ENCODE measurements at places on chromosomes 5 and 9.

- DNase-seq, result no peak
Measured at GRCh38 chr9:84297162-84297821, 43.3 kb downstream of the SLC28A3 start.

GRCh38 chr9:100206899-100207298 is 107.9 kb downstream of the INVS start:
- no peak for DNase-seq

DNA sequence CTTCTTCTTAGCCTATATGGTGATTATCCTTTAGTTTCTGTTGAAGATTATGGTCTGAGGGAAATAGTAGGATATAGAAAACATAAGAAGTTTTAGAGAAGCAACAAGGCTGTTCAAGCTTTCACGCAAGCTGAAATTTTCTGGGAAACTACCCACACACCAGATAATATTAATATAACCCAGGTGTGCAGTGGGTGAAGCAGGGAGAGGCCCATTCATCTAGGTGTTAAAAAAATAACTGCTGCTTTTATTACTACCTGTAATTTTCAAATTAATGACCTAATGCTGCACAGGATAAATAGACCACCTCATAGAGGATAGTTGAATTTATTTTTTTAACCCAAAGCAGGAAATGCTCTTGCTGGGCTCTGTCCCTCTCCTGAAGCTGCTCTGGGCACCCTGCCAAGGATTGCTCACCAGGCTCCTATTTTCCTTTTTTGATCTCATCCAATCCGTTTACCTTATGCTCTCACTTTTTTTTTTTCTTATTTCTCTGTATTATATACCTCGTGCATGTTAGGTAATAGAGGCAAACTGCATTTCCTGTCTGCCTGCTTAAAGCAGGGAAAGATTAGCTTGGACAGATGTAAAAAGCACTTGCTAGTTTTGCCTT is 124.3 kb upstream of the SLC12A2 start:
- no peak for DNase-seq

- DNase-seq, result peak; percentile 41
Measured at GRCh38 chr5:169637085-169637548, at the start of gene DOCK2. TSS of gene DOCK2 (plus strand) at chr5:169637275. CDS start at chr5:169637327, 52 bp downstream.

- no peak for DNase-seq
Measured at GRCh38 chr5:125979636-125980035, 443.6 kb upstream of the GRAMD2B start.

DNA sequence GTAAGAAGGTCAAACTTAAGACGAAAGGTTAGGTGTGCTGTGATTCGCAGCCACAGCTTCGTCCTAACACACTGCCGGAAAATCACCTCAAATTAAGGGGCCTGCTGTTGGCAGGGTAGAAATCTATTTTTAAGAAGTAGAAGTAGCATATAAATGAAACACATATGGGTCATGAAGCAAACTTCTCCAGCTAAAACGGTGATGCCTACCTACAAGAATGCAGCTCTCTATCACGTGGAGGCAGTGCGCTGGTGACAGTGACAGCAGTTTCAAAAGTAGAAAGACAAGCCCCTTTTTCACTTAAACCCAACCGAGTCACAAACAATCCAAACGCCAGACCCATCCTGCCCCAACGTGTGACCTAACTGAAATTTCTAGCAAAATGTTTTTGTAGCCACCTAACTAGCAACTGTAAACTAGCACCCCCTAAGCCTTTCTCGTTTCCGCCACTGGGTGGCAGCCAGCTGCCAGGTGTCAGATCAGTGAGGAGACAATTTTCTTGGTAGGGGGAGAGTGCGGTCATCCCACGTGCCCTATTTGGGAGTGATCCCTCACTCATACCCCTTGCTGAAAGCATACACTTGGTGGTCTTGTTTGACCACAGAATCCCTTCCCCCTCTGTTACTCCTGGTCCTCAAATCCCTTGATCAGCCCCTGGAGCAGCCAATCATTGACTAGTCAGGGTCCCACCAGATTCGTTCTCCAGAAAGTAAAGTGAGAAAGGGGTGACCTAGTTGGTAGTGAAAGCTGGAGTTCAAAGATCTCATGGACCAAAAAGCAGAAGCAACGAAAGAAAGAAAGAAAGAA is 71.8 kb upstream of the MAMDC2 start:
- no peak for DNase-seq

GRCh38 chr5:98630621-98631020 is 142.8 kb upstream of the RGMB start:
- no peak for DNase-seq
